Activated CD8-positive, alpha-beta memory T cell treated with anti-CD3 and anti-CD28 coated beads for 4 hours (primary cell): ENCODE measurements at places on chromosomes 5 and 9.

DNA sequence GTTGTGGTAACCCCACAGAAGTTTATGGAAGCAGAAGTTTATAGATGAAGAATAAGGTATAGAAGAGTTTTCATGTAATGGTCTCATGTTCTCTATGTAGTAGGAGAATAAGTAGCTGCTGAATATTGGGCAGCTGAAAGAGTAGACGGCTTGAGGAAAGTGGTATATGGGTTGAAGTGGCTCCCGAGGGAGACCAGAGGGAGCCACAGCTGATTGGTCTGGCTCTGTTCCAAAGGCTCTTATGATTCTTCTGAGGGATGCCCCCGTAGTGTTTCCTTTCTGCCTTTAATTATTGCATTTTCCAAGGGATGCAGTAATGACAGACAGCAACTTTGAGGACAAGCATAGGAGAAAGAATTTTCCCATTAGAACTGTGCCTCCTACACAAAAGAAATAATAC, 30.1 kb upstream of the TENT2 start:
- DNase-seq, result no peak

DNA sequence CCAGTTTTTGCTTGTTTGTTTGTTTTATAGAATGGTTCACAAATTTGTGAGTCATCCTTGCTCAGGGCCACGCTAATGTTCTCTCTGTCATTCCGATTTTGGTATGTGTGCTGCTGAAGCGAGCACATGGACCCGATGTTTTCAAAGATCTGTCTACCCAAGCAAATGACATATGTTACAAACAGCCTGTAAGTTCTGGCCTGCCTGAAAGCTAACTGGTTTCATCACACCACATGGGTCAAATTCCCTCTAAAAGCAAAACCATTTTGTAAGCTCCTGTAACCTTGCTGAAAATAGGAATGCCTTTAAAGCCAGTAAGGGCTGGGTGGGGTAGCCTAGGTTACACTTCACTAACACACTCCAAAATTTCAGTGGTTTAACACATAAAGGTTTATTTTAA, 25.4 kb downstream of the DMRT3 start:
- no peak for DNase-seq

DNA sequence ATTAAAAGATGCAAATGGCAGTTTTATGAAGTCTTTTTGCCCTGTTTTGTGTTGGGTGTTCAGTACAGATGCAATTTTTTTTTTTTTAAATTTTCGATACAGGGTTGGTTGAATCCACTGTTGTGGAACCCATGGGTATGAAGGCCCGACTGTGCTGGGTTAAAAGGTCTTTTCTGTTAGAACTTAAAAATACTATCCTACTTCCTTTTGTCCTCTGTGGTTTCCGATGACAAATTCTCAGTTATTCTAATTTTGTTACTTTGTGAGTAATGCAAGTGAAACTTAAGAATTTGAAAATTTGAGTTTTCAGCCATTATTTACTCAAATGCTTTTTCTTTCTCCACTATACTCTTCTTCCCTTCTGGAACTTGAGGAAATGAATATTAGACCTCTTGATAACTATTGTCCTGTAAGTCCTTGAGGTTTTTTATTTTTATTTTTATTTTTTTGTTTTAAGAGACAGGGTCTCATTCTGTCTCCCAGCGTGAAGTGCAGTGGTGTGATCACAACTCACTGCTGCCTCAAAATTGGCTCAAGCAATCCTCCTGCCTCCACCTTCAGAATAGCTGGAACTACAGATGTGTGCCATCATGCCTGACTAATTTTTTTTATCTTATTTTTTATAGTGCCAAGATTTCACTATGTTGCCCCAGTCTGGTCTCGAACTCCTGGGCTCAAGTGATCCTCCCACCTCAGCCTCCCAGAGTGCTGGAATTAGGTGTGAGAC, 67.5 kb downstream of the ZCCHC7 start:
- DNase-seq, result no peak

DNA sequence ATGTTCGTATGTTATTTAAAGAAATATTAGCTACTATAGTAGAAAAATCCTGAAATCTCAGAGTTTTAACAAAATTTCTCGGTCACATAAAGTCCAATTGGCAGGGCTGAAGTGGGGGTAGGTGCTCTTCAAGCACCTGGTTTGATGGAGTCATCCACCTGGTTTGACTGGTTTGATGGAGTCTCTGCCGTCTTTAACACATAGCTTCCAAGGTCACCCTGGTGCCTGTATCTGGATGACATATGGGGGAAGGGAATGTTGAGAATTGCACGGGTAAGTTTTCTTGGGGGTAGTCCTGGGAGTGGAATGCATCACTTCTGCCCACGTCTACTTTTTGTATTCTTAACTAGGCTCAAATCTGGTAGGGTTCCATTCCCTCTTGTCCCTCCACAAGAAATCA, 351.2 kb downstream of the SH3GL2 start:
- no peak for DNase-seq

DNA sequence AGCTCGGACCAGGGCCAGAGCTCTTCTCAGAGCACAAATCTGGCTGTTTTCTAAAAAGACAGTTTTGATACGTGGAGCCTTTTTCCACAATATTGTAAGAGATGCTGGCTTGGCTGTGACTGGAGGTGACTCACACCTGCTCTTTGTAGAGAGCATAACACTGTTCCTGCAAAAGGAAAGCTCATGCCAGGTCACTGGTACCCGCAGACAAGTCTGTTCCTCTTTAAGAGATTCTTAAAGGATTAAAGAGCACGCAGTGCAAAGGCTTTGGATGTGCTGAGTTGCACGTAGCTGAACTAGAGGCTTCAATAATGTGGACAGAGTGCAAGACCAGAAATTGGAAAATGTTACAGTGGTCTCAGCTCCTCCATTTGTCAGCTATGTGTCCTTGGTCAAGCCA, 19.0 kb downstream of the ACTL7B start:
- no peak for DNase-seq

GRCh38 chr5:674630-675011, 18.5 kb downstream of the TPPP start:
- no peak for DNase-seq

GRCh38 chr5:64834611-64835010, 65.9 kb downstream of the CWC27 start:
- DNase-seq, result no peak

GRCh38 chr5:72811849-72812248, 4.6 kb upstream of the TNPO1 start:
- no peak for DNase-seq

DNA sequence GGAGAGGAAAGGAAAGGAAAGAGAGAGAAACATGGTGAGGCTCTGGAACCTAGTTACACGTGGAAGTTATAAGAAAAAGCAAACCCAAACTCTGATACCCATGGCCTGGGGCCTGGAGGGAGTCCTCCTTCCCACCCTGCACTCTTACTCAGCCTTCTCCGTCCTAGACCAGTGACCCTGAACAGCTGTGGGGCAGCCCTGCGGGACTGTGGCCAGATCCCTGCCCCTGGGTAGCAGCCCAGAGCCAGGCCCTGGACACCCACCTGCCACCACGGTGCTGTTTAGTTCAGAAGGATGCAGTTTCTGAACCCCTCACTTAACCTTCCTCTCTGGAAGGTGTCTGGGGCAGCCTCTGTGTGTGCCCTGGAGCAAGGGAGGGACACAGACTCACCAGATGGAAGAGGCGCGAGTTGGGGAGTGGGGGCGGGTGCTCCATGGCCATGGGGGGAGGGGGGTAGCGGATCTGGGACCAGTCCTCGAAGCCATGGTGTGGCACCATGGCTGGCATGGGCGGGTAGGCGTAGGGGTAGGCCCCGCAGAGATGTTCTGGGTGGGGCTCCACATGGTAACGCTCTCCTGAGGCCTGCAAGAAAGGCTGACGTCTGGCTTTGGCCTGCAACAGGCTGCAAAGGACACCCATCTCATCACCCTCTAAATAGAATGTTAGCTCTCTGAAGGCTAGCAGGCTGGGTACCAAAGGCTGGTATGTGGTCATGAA, 13.0 kb downstream of the GPX3 start:
- no peak for DNase-seq

- no peak for DNase-seq
These were observed 293.0 kb downstream of the KCTD16 start for GRCh38 chr5:144463481-144464223.

DNA sequence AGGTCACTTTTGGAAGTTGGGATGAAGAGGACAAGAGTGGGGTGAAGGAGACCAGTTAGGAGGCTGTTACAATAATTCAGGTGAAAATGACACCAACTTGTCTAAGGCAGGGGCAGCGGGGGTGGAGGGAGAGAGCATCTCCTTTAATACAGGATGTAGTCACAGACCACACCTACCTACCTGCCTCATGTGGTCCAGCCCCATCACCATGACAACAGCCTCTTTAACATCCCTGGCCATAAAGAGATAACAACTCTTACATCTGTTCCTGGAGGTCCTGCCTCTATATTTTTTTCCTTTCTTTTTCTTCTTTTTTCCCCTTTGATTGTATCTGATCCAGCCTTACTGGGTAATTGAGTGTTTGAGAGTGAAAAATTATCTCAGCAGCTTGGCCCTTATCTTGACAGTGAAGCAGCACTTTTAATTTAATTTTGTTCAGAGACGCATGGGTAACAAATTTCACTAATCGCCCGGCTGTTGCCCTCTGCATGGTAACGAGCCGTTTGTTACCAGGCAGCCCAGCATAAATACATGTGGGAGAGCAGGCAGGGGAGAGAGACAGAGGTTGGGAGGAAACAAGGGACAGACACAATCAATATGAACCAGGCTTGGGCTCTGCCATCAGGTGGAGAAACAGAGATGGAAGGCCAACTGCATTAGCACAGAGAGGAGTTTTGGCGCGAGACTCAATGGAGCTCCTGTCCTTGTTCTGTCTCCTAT, 338.1 kb downstream of the ASTN2 start:
- no peak for DNase-seq
